NCI-H82 (cell line): ENCODE measurements at places on chromosomes 7 and 10.

DNA sequence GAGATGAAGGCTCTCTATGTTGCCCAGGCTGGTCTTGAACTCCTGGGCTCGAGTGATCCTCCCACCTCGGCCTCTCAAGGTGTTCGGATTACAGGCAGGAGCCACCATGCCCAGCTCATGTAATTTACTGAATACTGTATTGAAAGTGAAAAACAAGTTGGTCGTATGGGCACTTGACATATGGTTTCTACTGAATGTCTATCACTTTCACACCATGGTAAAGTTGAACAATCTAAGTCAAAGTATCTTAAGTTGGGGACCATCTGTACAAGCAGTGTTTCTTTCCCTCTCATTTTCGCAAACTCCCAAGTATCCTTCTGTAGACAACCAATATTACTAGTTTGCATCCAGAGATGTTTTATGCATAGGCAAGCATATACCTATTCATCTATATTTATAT is 116.6 kb downstream of the TMEM178B start:
- DNase-seq, result no peak

- no peak for DNase-seq
These were observed 49.5 kb downstream of the PRR15 start for GRCh38 chr7:29613100-29613499.

GRCh38 chr7:7395785-7396184 is 139.9 kb downstream of the COL28A1 start:
- no peak for DNase-seq

GRCh38 chr10:7679256-7679655 is 12.5 kb upstream of the ITIH5 start:
- no peak for DNase-seq

DNA sequence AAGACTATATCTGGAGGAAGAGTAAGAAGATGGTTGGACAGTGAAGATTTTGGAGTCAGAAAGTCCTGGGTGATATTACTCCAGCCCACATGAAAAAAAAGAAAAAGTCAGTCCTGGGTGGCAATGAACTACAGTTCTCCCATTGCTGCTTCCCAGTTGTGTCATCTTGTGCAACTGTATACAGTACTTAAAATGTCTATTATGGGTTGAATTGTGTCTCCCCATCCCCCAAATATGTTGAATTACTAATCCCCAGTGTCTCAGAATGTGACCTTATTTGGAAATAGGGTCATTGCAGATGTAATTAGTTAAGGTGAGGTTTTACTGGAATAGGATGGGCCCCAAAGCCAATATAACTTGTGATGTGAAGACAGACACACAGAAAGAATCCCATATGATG is 15.6 kb downstream of the SEC23IP start:
- DNase-seq, result no peak

DNA sequence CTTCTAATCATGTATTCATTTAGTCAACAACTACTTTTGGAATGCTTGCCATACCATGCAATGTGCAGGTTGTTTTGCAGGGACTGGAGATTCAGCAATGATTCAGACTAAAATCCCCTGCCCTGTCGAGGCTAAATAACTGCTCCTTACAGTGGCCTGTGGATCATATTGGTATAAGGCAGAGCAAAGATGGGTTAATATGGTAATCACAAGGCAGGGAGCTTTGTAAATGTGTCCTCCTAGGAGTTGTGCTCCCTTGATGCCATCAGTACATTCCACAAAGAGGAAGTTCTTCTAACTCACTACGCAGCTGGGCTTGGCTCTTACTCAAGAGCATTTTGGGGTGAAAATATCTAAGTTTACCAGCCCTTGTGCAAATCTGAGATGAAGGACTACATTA is 614 bp upstream of the IFIT2 start:
- DNase-seq, result no peak

DNA sequence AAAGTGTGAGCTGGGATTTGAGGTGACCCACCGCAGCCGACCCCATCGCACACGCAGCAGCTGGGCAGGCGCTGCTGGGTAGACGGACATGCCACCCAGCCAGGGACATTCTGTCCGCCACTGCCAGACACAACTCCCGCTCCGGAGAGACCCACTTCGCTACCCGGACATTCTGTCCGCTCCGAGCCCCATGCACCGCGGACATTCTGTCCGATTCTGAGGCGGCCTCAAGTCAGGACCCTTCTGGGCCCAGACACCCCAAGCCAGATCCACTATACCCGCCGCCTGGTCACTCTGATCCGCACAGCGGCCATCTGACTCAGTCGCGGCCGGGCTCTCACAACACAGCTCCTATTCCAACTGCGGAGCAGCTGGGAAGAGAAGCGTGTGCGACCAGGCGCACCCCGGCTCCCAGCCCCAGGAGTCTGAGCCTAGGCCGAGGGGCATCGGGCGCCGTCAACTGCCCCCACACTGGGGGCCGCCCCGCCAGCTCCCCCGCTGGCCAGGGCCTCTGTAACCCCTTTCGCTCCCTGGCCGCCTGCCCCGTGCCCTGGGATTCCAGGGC is 763 bp downstream of the PITX3 start:
- DNase-seq, result no peak

DNA sequence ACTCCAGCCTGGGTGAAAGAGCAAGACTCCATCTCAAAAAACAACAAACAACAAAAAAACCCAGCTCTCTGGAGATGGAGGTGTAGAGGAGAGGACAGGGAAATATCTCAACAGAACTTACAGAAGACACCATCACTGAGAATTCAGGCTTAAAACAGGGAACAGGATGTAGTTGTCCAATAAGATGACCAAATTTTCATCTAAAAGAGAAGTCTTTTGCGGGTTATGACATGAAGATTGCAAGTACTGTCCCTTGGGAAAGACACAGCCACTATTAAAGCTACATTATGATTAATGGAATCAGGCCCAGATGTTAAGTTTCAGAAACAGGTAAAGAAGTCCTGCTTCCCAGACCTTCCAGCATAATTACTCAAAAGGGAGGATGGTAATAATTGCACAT is 235.2 kb upstream of the NRP1 start:
- DNase-seq, result no peak

GRCh38 chr7:98810153-98810802 is 59.5 kb downstream of the TMEM130 start:
- peak; percentile 72 for DNase-seq

- DNase-seq, result no peak
These were observed 160.9 kb upstream of the SMIM30 start for GRCh38 chr7:113279256-113279655.

GRCh38 chr7:104137971-104138370 is 69.8 kb downstream of the ORC5 start:
- DNase-seq, result no peak

DNA sequence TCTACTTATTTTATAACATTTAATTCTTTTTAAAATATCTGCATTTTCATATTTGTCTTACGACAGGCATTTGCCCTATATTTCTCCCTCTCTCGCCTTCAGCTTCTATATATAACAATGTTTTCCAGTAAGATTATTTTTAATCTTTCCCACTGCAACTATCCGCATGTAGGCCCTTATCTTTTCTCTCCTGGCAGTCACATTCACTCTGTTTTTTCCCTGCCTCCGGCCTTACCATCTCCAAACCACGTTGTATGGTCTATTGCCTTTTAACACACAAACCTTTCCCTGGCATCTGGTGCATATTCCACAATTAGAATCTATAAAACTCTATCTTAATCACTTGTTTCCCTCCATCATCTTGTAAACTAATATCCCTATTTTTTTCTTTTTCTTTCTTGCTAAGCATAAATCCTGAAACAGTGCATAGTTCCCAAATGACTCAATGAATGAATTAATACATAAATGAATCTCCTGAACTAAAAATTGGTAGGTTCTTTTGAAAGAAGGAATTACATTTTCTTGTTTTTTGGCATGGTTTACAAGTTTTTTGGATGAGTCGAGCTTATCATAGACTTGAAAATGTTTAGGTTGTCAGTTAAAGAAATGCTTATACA is 173.2 kb downstream of the SEMA3A start:
- no peak for DNase-seq

DNA sequence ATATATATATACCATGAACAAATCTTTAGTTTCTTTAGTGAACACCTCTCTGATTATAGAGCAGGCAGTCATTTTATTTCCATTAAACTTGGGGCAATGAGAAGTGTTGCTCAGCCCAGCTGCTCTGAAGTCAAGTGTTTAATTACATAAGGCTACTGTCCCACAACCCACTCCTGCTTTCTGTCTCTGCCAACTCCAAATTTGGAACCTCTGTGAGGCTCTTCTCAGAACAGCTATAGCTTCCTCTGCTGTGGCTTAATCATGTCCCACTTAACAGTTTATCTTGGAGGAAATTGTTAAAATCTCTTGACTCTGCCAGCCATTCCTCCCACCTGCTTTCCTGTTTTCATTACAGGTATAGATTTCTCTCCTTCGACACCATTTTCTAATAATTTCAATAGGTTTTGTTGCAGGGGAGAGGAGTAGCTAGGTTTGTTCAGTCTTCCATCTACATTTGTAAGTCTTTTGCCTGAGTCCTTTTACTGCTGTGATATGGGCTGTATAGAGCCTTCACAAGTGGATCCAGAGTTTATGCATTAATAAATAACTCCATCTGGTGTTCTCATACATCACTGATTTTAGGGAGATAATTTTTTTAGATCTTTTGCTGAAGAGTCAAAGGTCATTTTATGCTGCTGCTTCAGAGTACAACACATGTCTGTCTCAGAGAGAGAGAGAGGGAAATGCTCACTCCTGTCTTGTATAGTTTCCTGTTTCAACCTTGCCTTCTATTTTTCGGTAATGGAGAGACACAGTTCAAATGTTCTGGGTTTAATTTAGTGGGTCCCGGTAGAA is 170.4 kb downstream of the WNT2 start:
- no peak for DNase-seq

GRCh38 chr7:81869670-81870069 is 99.8 kb upstream of the HGF start:
- DNase-seq, result no peak

GRCh38 chr10:32132357-32132946 is 76.2 kb upstream of the KIF5B start:
- no peak for DNase-seq

DNA sequence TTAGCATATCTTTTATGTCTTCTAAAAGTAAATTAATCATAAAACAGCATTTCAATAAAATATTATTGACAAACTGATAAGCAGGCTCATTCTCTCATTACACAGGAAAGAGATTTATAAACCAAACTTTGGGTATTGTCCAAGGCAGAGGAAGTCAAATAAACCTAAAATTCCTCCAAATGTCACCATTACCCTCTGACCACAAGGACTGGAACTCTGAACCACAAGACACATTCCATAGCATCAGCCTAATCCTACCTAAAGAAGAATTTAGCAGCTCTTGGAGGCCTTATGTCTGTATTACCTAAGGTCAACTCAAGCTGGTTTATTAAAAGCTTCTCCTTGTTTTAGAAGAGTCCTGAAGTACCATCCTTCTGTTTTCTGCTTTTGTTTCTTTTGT is 82.4 kb upstream of the SLC13A1 start:
- no peak for DNase-seq

DNA sequence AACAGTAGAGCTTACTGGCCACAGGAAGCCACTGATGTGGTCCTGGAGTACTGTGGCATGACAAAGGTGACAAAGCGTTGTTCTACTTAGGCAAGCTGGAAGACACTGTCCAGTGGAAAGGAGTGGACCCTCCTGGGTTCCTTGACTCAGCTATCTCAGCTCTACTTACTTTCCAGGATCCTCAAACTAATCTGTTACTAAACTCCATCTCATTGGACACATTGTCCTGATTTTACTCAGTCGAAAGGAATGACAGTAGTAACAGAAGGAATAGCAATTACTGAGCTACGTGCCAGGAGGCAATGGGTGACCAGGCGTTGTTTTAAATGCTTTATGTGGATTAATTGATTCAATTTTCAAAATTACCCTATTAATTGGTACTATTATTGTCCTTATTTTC is 41.6 kb downstream of the ABLIM1 start:
- DNase-seq, result no peak

- DNase-seq, result no peak
These were observed 9.7 kb downstream of the CACUL1 start for GRCh38 chr10:118745056-118745455.

DNA sequence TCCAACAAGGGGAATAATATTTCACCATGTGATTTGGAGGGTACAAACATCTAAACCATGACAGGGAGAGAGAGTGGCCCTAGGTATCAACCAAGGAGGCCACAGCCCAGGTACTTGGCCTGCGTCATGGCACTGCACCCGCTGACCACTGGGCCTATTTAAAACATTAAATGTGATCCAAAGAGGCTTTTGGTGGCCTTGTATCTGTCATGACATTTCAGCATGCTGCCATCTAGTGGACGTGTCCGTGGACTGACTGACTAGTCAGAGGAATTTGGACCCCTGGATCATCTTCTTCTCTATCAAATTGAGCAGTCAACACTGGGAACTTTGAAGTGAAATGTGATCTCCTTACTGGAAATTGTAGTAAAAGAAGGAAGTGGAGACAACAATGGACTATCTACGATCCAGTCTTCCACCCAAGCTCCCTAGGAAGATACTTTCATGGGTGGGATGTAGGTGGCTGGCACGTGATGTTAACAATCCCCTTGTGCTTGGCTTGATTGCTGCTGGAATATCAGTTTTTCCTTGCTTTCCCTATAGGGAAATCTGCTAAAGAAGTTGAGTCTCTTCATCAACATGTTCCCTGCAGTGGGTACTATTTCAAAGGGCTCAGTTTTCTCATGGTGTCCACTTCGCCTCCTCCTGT is 24.6 kb upstream of the ITGA8 start:
- DNase-seq, result peak; percentile 75

GRCh38 chr10:33031171-33031570 is 73.1 kb upstream of the ITGB1 start:
- DNase-seq, result no peak

DNA sequence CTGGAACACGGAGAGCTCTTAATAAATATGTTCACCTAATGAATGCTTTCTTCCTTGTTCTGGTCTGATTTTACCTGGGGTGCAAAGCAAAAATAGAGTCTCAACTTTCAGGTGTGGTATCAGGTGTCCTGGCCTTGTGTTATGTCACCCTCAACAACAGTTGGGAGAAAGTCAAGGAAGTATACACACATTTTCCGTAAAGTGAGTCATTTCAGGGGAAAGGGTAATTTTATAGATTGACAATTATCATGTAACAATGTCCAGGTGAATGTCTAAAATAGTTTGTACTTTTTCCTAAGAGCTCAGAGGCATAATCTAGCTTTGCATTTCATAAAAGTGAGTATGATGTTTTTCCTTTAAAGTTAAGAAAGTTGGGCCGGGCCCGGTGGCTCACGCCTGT is 287.4 kb downstream of the SKIDA1 start:
- DNase-seq, result no peak

DNA sequence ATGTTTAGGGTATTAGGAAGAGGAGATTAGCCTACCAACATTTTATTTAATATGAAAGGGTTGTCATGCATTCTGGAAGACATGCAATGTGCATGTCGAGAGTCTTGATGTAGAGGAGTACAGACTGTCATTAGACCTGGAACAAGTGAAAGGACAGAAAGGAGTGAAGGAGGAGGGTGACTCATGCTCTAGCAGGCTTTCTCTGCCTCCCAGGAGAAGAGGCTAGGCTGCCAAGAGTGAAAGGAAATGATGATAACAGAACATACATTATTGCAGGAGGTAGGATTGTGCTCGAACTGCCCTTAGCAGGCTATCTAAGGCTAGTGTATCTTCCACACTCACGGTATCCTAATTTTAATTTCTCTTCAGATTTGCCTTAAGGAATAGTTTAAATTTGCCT is 228.8 kb downstream of the EXOC4 start:
- DNase-seq, result no peak

- DNase-seq, result no peak
These were observed 9.0 kb upstream of the POR start for GRCh38 chr7:75905785-75906604.
